Endothelial cell (in vitro differentiated cells): ENCODE measurements at places on chromosomes 16 and 17. TPM values are rescaled to one million over a fixed set of nuclear protein-coding genes. Genes with fewer than 3 reads are reported as not detected.
A peak's percentile ranks its signal among the peaks of the same experiment; 100 is the strongest.

GRCh38 chr16:87652799-87653198, 50.5 kb downstream of the JPH3 start:
- H3K36me3 ChIP-seq, result peaks cover 7% of the 10 kb centered on the region
- peaks cover 7% of the 10 kb centered on the region for H3K27me3 ChIP-seq
- H3K4me3 ChIP-seq, result no peak overlapping the region
- no peaks in the 10 kb centered on the region for H3K4me1 ChIP-seq
- no peak overlapping the region for H3K27ac ChIP-seq

DNA sequence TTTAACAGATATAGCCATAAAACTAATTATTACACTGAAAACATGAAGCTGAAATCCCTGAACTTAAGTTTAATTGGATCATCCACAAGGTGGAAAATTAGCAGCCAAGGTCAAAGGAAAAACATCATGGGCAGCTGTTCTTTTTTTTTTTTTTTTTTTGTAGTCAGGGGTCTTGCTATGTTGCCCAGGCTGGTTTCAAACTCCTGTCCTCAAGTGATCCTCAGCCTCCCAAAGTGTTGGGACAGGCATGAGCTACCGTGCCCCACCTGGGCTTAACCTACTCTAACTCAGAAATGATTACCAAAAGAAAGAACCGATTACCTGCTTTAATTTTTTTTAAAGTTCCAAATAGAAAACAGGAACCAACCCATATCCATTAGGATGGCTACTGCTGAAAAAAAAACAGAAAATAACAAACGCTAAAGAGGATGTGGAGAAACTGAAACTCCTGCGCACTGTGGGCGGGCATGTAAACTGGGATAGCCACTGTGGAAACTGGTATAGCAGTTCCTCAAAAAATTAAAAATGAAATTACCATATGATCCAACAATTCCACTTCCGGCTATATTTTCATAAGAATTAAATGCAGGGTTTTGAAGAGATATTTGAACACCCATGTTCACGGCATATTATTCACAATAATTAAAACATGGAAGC, 8.6 kb downstream of the CMC2 start:
- H3K27ac ChIP-seq, result no peak overlapping the region
- peaks cover 3% of the 10 kb centered on the region for H3K36me3 ChIP-seq
- DNase-seq, result no peak
- no peaks in the 10 kb centered on the region for H3K4me1 ChIP-seq

- no peak overlapping the region for H3K27ac ChIP-seq
- no peaks in the 10 kb centered on the region for H3K36me3 ChIP-seq
- no peak for DNase-seq
- no peaks in the 10 kb centered on the region for H3K4me1 ChIP-seq
- H3K4me3 ChIP-seq, result no peak overlapping the region
- H3K27me3 ChIP-seq, result peaks cover 3% of the 10 kb centered on the region
Measured at GRCh38 chr17:73067075-73067474, 25.4 kb downstream of the SLC39A11 start.

DNA sequence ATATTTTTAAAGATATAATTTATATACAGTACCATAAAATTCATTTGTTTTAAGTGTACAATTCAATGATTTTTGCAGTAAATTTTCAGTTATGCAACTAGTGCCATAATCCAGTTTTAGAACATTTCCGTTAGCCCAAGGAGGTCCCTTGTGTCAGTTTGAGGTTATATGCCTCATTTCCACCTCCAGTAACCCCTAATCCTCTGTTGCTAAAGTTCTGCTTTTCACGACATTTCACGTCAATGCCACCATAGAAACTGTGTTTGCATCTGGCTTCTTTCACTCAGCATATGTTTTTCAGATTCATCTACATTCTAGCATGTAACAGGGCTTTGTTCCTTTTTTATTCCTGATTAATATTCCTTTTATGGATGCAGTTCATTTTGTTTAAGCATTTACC, 42.4 kb upstream of the NUDT7 start:
- H3K27me3 ChIP-seq, result no peaks in the 10 kb centered on the region
- no peak for DNase-seq
- H3K36me3 ChIP-seq, result no peaks in the 10 kb centered on the region
- H3K4me3 ChIP-seq, result no peak overlapping the region
- no peak overlapping the region for H3K27ac ChIP-seq
- no peaks in the 10 kb centered on the region for H3K4me1 ChIP-seq

DNA sequence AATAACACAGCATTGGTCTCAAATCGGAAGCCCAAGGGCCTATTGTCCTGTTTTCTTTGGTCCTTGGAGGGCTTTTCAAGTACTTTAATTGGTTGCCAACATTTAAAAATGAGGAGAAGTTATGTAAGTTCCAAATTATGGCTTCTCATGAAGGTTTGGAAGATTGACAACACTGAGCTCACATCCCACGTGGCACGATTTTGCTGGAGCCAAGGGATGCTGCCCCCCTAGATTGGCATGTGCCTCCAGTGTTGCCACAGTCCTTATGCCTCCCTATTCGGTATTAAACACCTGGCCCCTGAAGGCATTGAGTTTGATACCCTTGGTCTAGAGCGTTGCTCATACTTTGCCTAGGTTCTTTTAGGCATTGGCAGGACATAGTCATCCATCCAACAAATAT, 108.0 kb downstream of the ZNF18 start:
- H3K4me3 ChIP-seq, result no peak overlapping the region
- peaks cover 3% of the 10 kb centered on the region for H3K36me3 ChIP-seq
- H3K4me1 ChIP-seq, result no peaks in the 10 kb centered on the region
- DNase-seq, result no peak
- no peak overlapping the region for H3K27ac ChIP-seq
- peaks cover 4% of the 10 kb centered on the region for H3K27me3 ChIP-seq

DNA sequence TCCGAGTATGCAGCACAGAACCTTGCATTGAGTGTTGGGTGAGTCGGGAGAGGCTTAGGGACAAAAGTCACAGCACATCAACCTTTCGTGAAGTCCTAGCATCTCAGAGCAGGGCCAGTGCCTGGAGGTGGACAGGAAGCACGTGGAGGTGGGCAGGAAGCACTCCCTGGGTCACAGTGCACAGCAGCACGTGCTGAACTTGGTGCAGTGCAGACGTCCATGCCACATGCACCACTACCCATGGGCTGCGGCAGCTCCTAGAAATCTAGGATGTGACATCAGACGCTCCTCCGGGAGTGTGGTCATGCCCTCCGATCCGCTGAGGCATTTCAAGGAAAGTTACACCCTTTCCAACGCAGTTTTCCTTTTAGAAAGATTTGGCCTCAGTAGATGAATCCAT, 83.4 kb upstream of the CHMP6 start:
- H3K36me3 ChIP-seq, result peaks cover 22% of the 10 kb centered on the region
- peaks cover 16% of the 10 kb centered on the region for H3K27me3 ChIP-seq
- H3K4me1 ChIP-seq, result peaks cover 9% of the 10 kb centered on the region
- no peak overlapping the region for H3K4me3 ChIP-seq
- no peak for DNase-seq
- no peak overlapping the region for H3K27ac ChIP-seq

DNA sequence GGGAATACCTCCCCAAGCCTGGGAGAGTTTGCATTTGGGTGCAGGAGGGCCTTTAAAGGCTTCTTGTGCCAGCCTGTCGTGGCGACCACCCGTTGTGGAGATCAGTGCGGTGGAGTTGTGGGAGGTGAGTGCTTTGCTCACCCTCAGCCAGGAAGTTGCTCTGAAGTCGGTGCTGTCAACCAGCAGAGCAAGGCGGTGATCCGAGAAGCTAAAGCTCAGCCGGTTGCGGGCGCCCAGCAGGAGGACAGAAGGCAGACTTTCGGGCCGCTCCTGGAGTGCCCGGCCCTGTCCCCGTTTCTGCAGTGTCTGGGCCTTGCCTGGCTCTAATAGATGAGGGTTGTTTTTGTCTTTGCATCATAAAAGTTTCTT, 1.4 kb downstream of the UBE2I start:
- DNase-seq, result peak; percentile 23
- H3K4me3 ChIP-seq, result peak overlapping the region; percentile 99
- peaks cover 14% of the 10 kb centered on the region for H3K4me1 ChIP-seq
- H3K27me3 ChIP-seq, result peaks cover 9% of the 10 kb centered on the region
- H3K36me3 ChIP-seq, result peaks cover 5% of the 10 kb centered on the region

- no peak overlapping the region for H3K27ac ChIP-seq
- no peak for DNase-seq
- no peaks in the 10 kb centered on the region for H3K36me3 ChIP-seq
- H3K27me3 ChIP-seq, result peaks cover 27% of the 10 kb centered on the region
Measured at GRCh38 chr16:2468725-2469398, 2.2 kb upstream of the NTN3 start.

- no peak for DNase-seq
- H3K27me3 ChIP-seq, result no peaks in the 10 kb centered on the region
- H3K4me1 ChIP-seq, result peaks cover 18% of the 10 kb centered on the region
- H3K36me3 ChIP-seq, result peaks cover 5% of the 10 kb centered on the region
Measured at GRCh38 chr16:28187595-28188004, 24.2 kb downstream of the XPO6 start.

- no peak for DNase-seq
- no peaks in the 10 kb centered on the region for H3K36me3 ChIP-seq
- H3K4me1 ChIP-seq, result no peaks in the 10 kb centered on the region
Measured at GRCh38 chr16:63287401-63287800, 1251.2 kb upstream of the CDH8 start.

DNA sequence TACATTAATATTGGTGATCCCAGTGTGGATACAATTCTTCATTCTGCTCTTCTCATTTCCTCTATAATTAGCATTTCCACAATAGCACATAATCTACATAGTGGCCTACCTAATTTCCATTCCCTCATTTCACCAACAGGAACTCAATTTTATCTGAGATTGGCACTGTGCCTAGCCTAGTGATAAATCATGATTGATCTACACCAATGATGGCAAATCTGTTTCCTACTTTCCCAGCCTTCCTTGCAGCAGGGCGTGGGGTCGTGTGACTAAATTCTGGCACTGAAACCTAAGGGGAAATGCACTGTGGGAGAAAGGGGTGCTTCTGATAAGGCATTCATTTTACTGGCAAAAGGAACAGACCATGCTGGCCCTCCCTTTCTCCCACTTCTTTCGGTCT, 66.6 kb upstream of the TOM1L1 start:
- H3K27ac ChIP-seq, result no peak overlapping the region
- no peak for DNase-seq
- no peaks in the 10 kb centered on the region for H3K27me3 ChIP-seq
- no peaks in the 10 kb centered on the region for H3K4me1 ChIP-seq
- no peak overlapping the region for H3K4me3 ChIP-seq

- peaks cover 2% of the 10 kb centered on the region for H3K4me1 ChIP-seq
- H3K36me3 ChIP-seq, result peaks cover 9% of the 10 kb centered on the region
- peaks cover 8% of the 10 kb centered on the region for H3K27me3 ChIP-seq
- H3K4me3 ChIP-seq, result no peak overlapping the region
- DNase-seq, result no peak
Measured at GRCh38 chr16:2854700-2855309, 3.2 kb downstream of the PRSS22 start.

DNA sequence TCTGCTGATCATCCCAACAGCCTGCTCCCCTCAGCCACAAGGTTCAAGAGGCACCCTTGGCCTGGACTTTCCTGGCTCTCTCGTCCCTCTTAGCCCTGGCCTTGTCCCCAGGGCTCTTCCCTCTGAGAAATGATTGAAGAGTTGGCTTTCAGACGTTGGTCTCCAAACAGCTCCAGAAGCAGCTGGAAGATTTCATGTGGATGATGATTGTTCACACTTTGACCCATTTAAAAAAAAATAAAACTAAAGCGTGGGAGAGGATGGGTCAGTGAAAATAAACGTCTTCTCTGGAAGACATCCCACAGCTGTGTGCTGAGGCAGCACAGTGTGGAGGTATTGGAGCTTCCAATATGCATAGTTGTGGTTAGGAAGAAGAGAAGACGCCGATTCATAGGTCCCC, 54.7 kb upstream of the CDH11 start:
- no peaks in the 10 kb centered on the region for H3K36me3 ChIP-seq
- H3K4me3 ChIP-seq, result no peak overlapping the region
- DNase-seq, result no peak
- H3K4me1 ChIP-seq, result no peaks in the 10 kb centered on the region
- no peaks in the 10 kb centered on the region for H3K27me3 ChIP-seq
- H3K27ac ChIP-seq, result no peak overlapping the region

DNA sequence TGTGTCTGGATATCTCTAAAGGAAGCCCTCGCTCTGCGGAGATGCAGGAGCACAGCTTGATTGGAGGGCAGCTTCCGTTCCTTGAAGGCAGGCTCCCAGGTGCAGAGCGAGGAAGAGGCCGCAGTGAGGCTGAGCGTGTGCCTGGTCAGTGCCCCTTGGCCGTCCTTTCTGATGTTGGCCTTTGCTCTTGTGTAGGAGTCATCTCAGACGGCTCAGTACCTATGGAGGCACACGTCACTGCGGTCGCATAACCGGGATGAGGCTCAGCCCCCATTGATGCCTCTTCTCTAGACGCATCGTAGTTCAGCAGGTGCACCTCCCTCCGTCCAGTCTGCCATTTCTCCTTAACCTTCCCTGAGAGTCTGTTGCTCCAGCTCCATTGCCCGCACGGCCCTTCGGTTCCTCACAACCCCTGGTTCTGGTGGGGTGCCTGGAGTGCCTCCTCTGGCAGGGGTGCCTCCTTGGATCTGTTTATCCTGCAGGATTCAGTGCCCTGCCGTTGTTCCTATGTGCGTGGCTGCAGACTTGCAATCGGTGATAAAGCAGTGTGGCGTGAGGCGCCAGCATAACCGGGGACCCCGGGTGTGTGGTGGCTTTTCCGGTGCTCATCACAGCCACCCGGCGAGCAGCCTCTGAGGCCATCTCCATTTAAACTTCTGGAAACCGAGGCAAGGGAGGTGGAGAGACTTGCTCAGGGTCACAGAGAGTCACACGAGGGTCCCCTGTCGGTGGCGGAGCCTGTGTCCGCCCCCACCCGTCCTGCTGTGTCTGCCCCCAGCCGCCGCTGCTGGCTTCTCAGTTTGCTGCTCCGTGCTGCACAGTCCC, 188.8 kb upstream of the CHMP6 start:
- H3K27me3 ChIP-seq, result peaks cover 4% of the 10 kb centered on the region
- peaks cover 14% of the 10 kb centered on the region for H3K36me3 ChIP-seq
- H3K27ac ChIP-seq, result no peak overlapping the region
- no peak overlapping the region for H3K4me3 ChIP-seq
- no peak for DNase-seq
- H3K4me1 ChIP-seq, result peaks cover 18% of the 10 kb centered on the region

GRCh38 chr17:41687828-41688640, 651 bp upstream of the EIF1 start:
- peaks cover 25% of the 10 kb centered on the region for H3K27me3 ChIP-seq
- DNase-seq, result peak; percentile 25
- H3K4me3 ChIP-seq, result peak overlapping the region; percentile 97
- H3K36me3 ChIP-seq, result peaks cover 23% of the 10 kb centered on the region
- H3K4me1 ChIP-seq, result peaks cover 16% of the 10 kb centered on the region
- H3K27ac ChIP-seq, result peak overlapping the region; percentile 96

HS3ST3A1 gene
- total RNA-seq, result 1.1 TPM

ARHGDIG gene
- not detected for total RNA-seq

VAT1 gene
- 460 TPM for total RNA-seq

KCNJ18 gene
- total RNA-seq, result not detected

PRSS33 gene
- not detected for total RNA-seq
